ENCODE measurements at places on chromosomes 7 and 10. TPM values are rescaled to one million over a fixed set of nuclear protein-coding genes. Genes with fewer than 3 reads are reported as not detected.

The TRIM4 gene
- 26.4 TPM for total RNA-seq

The AIFM2 gene
- total RNA-seq, result 12.6 TPM

The SORBS1 gene
- 0.47 TPM for total RNA-seq

The ITGA8 gene
- total RNA-seq, result not detected

The LDB3 gene
- total RNA-seq, result 0.23 TPM

The POMZP3 gene
- total RNA-seq, result 13.5 TPM

The CLDN15 gene
- total RNA-seq, result 21.6 TPM

The GALNT17 gene
- total RNA-seq, result not detected

The FAM25C gene
- total RNA-seq, result not detected

The RBP3 gene
- total RNA-seq, result not detected

The PNLIPRP2 gene
- total RNA-seq, result not detected

The CFAP58 gene
- 0.64 TPM for total RNA-seq

GRCh38 chr10:101284101-101284743 is 55.0 kb upstream of the LBX1 start:
- H3K27me3 ChIP-seq, result peaks cover 72% of the 10 kb centered on the region
- H3K4me1 ChIP-seq, result peaks cover 2% of the 10 kb centered on the region
- H3K4me3 ChIP-seq, result no peak overlapping the region
- DNase-seq, result no peak
- H3K27ac ChIP-seq, result no peak overlapping the region

GRCh38 chr7:106057962-106058927 is 53.9 kb downstream of the SYPL1 start:
- DNase-seq, result no peak
- no peak overlapping the region for H3K4me3 ChIP-seq
- no peaks in the 10 kb centered on the region for H3K36me3 ChIP-seq
- H3K4me1 ChIP-seq, result peaks cover 41% of the 10 kb centered on the region
- peaks cover 12% of the 10 kb centered on the region for H3K27me3 ChIP-seq

GRCh38 chr7:155660059-155660757 is 15.7 kb downstream of the RBM33 start:
- peak overlapping the region; percentile 49 for H3K4me3 ChIP-seq
- no peak for DNase-seq
- H3K36me3 ChIP-seq, result peaks cover 17% of the 10 kb centered on the region
- H3K4me1 ChIP-seq, result peaks cover 54% of the 10 kb centered on the region
- no peaks in the 10 kb centered on the region for H3K27me3 ChIP-seq

DNA sequence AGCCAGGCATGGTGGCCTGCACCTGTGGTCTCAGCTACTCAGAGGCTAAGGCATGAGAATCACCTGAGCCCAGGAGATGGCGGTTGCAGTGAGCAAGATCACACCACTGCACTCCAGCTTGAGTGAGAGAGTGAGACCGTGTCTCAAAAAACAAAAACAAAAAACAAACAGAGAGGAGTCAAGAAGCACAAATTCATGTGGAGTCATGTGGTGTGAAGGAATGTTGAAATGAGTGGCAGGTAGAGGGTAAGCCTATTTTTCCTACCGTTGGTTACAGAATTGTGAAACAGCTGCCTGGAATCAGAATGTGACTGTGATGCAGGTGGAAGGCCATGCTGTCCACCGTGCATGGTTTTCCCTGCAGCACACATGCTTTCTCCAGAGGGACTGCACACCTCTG is 23.7 kb upstream of the NUB1 start:
- H3K27ac ChIP-seq, result no peak overlapping the region
- no peak overlapping the region for H3K4me3 ChIP-seq
- DNase-seq, result no peak
- peaks cover 21% of the 10 kb centered on the region for H3K4me1 ChIP-seq
- H3K36me3 ChIP-seq, result peaks cover 15% of the 10 kb centered on the region
- H3K27me3 ChIP-seq, result no peaks in the 10 kb centered on the region

- H3K27me3 ChIP-seq, result no peaks in the 10 kb centered on the region
- DNase-seq, result peak; percentile 66
- peaks cover 31% of the 10 kb centered on the region for H3K4me1 ChIP-seq
- H3K4me3 ChIP-seq, result no peak overlapping the region
- H3K36me3 ChIP-seq, result peaks cover 17% of the 10 kb centered on the region
These were observed 66.7 kb upstream of the FGL2 start for GRCh38 chr7:77266291-77266794.

DNA sequence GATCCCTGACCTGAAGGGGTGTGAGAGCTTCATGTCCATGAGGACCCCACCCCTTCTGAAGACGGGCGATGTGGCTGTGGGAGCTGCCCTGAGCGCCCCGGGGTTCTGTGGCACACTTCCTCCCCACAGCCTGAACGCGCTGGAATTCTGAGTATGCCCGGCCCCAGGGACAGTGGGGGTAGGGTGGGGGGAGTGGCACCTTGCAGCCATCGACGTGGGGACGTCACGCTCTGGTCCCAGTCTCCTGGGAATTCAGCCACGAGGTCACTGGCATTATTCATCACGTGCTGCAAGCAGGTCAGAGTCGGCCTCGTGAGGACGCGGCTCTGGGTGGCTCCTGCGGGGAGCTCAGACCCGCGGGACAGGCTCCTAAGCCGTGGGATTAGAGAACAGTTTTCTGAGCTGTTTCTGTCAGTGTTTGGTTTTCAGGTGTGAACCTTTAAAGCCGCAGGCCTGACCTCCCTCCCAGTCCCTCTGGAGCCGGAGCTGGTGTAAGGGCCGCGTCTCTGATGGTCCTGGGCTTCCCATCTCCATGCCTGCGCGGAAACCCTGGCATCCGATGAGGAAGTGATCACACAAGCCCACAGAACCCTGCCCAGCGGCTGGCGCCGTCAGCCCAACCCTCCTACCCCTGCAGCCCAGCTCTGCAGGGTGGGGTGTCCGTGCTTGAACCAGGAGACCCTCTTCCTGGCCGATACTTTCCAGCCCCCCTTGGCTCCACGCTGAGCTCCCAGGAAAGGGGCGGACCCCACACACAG is 16.1 kb downstream of the GPR146 start:
- no peak overlapping the region for H3K4me3 ChIP-seq
- no peak for DNase-seq
- no peaks in the 10 kb centered on the region for H3K27me3 ChIP-seq
- H3K36me3 ChIP-seq, result no peaks in the 10 kb centered on the region
- H3K27ac ChIP-seq, result no peak overlapping the region

- peak within 1 kb of the TSS; percentile 56 for H3K27ac ChIP-seq
- DNase-seq, result no peak
- no peak within 1 kb of the TSS for H3K4me3 ChIP-seq
- peaks cover 10% of the 10 kb centered on the region for H3K4me1 ChIP-seq
These were observed at the start of gene UNCX for GRCh38 chr7:1232623-1233332. UNCX (plus strand) TSS chr7:1232872; CDS start chr7:1233018, 146 bp downstream.

- no peak for DNase-seq
- peaks cover 15% of the 10 kb centered on the region for H3K27me3 ChIP-seq
- peaks cover 18% of the 10 kb centered on the region for H3K4me1 ChIP-seq
- peaks cover 2% of the 10 kb centered on the region for H3K36me3 ChIP-seq
These were observed 12.0 kb upstream of the HERC4 start for GRCh38 chr10:68086910-68087684.

DNA sequence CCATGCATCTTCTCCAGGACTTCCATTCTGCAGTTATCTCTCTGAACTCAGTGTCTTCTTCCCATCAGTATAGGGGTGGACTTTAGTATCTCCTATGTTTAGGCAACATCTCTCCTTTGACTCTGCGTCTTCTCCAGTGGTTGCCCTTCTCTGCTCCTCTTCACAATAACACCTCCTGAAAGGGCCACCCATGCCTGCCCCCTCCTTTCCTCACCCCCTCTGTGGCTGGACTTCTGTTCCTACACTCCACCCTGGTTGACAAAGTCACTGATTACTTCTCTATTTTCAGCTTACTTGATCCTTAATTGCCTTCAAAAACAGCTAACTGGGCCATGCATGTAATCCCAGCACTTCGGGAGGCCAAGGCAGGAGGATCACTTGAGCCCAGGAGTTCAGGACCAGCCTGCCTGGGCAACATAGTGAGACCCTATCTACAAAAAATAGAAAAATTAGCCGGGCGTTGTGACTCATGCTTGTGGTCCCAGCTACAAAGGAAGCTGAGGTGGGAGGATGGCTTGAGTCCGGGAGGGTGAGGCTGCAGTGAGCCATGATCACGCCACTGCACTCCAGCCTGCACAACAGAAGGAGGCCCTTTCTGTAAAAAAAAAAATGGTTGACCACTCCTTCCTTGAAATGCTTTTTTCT is 13.7 kb downstream of the SRGN start:
- peaks cover 40% of the 10 kb centered on the region for H3K4me1 ChIP-seq
- peaks cover 61% of the 10 kb centered on the region for H3K36me3 ChIP-seq
- peak; percentile 79 for DNase-seq
- H3K27me3 ChIP-seq, result no peaks in the 10 kb centered on the region

DNA sequence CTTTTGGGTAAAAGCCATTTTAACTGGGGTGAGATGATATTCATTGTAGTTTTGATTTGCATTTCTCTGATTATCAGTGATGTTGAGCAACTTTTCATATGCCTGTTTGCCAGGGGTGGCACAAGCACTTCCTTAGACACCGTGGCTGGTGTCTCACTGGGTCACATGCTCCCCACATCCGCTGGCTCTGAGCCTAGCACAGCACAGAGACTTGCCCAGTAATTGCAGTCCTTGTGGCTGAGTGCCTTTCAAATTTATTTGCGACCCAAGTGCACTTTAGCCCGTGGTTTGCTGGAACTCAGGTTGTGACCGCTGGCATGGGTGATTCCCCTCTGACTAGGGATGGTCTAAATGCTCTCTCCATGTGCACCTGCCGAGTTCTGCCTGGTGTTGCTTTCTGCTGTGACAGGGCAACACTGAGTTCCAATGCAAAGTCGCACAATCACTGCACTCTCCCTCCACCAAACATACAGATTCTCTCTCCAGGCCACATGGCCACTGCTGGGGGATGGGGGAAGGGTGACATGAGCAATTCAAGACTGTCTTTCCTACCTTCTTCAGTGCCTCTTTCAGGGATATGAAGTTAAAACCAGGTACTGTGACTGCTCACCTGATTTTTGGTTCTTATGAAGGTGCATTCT is 66.5 kb downstream of the ZNF277 start:
- H3K27me3 ChIP-seq, result no peaks in the 10 kb centered on the region
- no peak overlapping the region for H3K4me3 ChIP-seq
- peaks cover under 1% of the 10 kb centered on the region for H3K36me3 ChIP-seq
- H3K27ac ChIP-seq, result no peak overlapping the region
- H3K4me1 ChIP-seq, result peaks cover 6% of the 10 kb centered on the region

DNA sequence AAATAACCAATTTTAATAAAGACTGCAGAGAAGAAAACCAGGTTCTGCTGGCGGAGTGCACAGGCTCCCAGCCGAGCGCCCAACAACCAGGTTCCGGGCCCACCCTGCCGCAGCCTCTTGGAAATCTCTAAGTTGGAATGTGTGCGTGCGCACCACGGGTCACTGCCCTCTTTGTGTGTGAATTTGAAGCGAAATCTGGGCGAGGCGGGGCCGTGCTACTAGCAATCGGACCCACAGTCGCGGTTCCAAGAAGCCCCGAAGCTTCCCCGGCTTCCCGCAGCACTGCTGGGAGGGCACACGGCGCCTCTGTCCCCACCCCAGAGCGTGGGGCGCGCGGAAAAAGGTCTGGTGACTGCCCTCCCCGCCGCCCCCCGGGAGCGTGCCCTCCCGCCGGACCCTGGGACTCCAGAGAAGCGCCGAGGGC is 666 bp upstream of the MAP3K8 start:
- DNase-seq, result peak; percentile 77
- peaks cover 47% of the 10 kb centered on the region for H3K4me1 ChIP-seq
- peak overlapping the region; percentile 95 for H3K4me3 ChIP-seq
- H3K36me3 ChIP-seq, result peaks cover 35% of the 10 kb centered on the region
- H3K27me3 ChIP-seq, result no peaks in the 10 kb centered on the region
- peak overlapping the region; percentile 95 for H3K27ac ChIP-seq

DNA sequence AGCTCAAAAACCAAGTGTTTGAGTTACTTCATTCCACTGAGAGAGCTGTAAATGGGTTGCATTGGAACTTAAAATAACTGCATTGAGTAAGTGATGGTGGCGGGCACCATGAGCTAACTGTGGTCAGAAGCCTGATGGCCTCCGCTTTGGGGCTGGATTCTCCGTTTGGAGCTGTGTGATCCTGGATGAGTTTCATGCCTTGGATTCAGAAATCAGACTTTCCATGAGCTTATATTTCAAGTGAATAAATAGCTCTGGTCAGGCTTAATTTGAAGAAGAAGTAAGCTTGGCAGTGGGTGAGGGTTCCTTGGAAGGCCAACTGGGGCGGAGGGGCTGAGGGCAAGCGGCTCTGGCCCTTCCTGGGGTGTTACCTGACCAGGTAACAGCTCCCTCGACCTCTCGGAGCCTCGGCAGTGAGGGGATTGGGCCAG is 5.6 kb downstream of the HTRA1 start:
- peaks cover 77% of the 10 kb centered on the region for H3K27me3 ChIP-seq
- no peaks in the 10 kb centered on the region for H3K36me3 ChIP-seq
- H3K27ac ChIP-seq, result no peak overlapping the region
- DNase-seq, result no peak
- no peak overlapping the region for H3K4me3 ChIP-seq
- peaks cover 10% of the 10 kb centered on the region for H3K4me1 ChIP-seq

GRCh38 chr10:132175907-132176581 is 10.7 kb upstream of the DPYSL4 start:
- H3K27ac ChIP-seq, result no peak overlapping the region
- DNase-seq, result no peak
- no peak overlapping the region for H3K4me3 ChIP-seq
- no peaks in the 10 kb centered on the region for H3K4me1 ChIP-seq
- H3K36me3 ChIP-seq, result no peaks in the 10 kb centered on the region

- no peak overlapping the region for H3K4me3 ChIP-seq
- H3K27me3 ChIP-seq, result peaks cover 82% of the 10 kb centered on the region
- peak; percentile 59 for DNase-seq
These were observed 1.3 kb upstream of the SLC26A5 start for GRCh38 chr7:103447073-103447960.

DNA sequence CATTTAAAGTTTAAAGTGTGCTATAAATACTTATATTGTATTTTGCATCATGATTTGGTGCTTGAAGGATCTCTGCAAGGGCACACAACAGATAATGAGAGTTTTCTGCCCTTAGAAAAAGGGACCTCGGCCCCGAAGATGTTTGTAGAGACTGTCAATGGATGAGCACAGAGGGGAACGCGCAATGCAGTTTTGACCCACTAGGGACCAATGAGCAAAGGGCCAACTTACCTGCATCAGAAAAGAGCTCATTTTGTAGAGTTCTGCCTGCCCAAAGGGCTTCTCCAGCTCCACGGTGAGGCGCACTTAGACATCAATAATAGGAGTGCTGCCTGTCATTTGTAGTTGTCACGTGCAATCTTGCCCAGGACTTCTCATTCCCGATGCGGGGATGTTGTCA is 91.1 kb downstream of the BUB3 start:
- DNase-seq, result no peak
- peaks cover 3% of the 10 kb centered on the region for H3K36me3 ChIP-seq
- no peak overlapping the region for H3K4me3 ChIP-seq
- no peak overlapping the region for H3K27ac ChIP-seq
- peaks cover 20% of the 10 kb centered on the region for H3K4me1 ChIP-seq
- H3K27me3 ChIP-seq, result no peaks in the 10 kb centered on the region
